Stimulated activated CD8-positive, alpha-beta memory T cell treated with anti-CD3 and anti-CD28 coated beads, Interleukin-7, amount 100 ng/mL, for 4 hours (primary cell): ENCODE measurements at places on chromosomes 16 and 17.

- no peak for DNase-seq
Observed at GRCh38 chr16:11039726-11040125, 95.4 kb downstream of the CLEC16A start.

GRCh38 chr16:87145181-87146176 lies 171.7 kb downstream of the C16orf95 start:
- no peak for DNase-seq

- DNase-seq, result no peak
Observed at GRCh38 chr17:76011951-76012350, 11.3 kb downstream of the CDK3 start.

GRCh38 chr17:4587803-4588202 lies 3.5 kb downstream of the SMTNL2 start:
- no peak for DNase-seq

DNA sequence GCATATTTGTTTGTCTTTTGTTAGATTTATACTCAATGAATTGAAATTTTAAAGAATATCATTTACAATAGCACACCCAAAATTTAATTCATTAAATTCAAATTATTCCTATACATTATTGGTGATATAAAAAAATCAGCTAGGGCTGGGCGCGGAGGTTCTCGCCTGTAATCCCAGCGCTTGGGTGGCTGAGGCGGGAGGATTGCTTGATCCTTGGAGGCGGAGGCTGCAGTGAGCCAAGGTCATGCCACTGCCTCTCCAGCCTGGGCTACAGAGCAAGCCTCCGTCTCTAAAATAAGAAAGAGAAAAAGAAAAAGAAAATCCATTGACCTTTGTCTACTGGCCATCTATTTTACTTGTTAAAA lies 4.5 kb upstream of the PRDM7 start:
- DNase-seq, result no peak

DNA sequence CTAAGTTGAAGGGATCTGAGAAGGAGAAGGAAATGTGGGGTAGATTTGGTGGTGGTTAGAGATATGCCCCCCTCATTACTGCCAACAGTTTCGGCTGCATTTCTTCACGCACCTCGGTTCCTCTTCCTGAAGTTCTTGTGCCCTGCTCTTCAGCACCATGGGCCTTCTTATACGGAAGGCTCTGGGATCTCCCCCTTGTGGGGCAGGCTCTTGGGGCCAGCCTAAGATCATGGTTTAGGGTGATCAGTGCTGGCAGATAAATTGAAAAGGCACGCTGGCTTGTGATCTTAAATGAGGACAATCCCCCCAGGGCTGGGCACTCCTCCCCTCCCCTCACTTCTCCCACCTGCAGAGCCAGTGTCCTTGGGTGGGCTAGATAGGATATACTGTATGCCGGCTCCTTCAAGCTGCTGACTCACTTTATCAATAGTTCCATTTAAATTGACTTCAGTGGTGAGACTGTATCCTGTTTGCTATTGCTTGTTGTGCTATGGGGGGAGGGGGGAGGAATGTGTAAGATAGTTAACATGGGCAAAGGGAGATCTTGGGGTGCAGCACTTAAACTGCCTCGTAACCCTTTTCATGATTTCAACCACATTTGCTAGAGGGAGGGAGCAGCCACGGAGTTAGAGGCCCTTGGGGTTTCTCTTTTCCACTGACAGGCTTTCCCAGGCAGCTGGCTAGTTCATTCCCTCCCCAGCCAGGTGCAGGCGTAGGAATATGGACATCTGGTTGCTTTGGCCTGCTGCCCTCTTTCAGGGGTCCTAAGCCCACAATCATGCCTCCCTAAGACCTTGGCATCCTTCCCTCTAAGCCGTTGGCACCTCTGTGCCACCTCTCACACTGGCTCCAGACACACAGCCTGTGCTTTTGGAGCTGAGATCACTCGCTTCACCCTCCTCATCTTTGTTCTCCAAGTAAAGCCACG lies 28.3 kb downstream of the STH start:
- no peak for DNase-seq

GRCh38 chr17:49548051-49548505 lies 27.6 kb upstream of the NXPH3 start:
- no peak for DNase-seq

DNA sequence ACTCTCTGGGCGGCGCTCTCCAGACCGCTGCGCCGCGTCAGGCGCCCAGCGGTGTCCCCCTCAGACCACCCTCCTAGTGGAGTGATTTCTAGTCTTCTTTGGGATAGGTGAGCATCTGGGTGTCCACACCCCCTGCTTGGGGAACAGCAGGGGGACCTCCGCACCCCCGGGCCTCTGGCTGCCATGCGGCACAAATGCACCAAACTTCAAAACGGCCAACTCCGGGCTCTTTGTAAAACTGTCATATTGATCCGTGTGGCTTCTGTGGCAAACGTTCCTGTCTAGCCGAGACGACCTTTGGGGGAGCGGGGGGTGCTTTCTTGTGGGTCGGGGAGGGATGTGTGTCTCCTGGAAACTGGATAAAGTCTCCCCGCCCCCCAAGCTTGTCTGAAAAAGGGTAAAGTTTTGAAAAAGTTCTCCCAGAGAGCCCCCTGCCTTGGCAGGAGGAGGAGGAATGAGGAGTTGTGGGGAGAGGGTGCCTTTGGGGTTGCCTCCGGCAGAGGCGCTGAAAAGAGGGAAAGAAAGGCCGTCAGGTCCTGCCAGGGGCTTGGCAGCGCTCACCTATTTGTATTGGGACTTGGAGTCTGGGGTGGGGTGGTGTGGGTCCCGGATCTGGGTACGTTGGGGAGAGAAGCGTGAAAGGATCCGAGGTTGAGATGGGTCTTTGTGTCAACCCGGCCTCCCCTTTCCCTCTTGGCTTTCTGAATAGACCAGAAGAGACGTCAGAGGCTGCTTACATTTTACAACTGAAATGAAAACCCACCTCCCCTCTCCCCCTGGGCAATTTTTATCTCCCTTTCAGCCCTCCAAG lies 2.2 kb upstream of the CHD3 start:
- no peak for DNase-seq

DNA sequence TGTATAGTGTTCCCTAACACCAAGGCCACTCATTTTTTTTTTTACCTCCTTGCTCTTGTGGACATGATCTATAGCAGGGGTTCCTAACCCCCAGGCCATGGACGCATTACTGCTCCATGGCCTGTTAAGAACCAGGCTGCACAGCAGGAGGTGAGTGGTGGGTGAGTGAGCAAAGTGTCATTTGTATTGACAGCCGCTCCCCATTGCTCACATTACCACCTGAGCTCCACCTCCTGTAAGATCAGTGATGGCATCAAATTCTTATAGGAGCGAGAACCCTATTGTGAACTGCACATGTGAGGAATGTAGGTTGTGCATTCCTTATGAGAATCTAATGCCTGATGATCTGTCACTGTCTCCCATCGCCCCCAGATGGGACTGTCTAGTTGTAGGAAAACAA lies 342.0 kb downstream of the SOX9 start:
- DNase-seq, result no peak

GRCh38 chr16:47888142-47888541 lies 267.7 kb downstream of the ABCC12 start:
- DNase-seq, result no peak
